Pericardium fibroblast (primary cell): ENCODE measurements at places on chromosomes 16 and 17. TPM values are rescaled to one million over a fixed set of nuclear protein-coding genes. Genes with fewer than 3 reads are reported as not detected.

The B9D1 gene
- total RNA-seq = 12.8 and 14.1 TPM in 2 replicates

The VTN gene
- 17.4 and 23.3 TPM in 2 replicates for total RNA-seq

The SRL gene
- total RNA-seq = 0.68 TPM in 1 of 2 replicates, not detected in the other

The HLF gene
- under 0.01 and 0.12 TPM in 2 replicates for total RNA-seq

The LGALS9 gene
- total RNA-seq = 0.17 and 1.2 TPM in 2 replicates

The CES1 gene
- 0.26 and 0.82 TPM in 2 replicates for total RNA-seq

The TBX21 gene
- not detected in 2 replicates for total RNA-seq

The FA2H gene
- not detected in 2 replicates for total RNA-seq

The WFDC1 gene
- total RNA-seq = 2.5 TPM in 1 of 2 replicates, not detected in the other

The MYH3 gene
- 1.3 and 31.8 TPM in 2 replicates for total RNA-seq

The AANAT gene
- 0.43 TPM in 1 of 2 replicates, not detected in the other for total RNA-seq

The PNMT gene
- 0.60 and 0.70 TPM in 2 replicates for total RNA-seq

The KRTAP3-2 gene
- not detected in 2 replicates for total RNA-seq

The TIGD7 gene
- total RNA-seq = 2.3 TPM in 2 replicates
